ENCODE measurements at places on chromosomes 1 and 21. TPM values are rescaled to one million over a fixed set of nuclear protein-coding genes. Genes with fewer than 3 reads are reported as not detected.

Gene DDX20
- 13.3 TPM for total RNA-seq

Gene SPRR4
- not detected for total RNA-seq

Gene LINGO4
- total RNA-seq = 0.88 TPM

Gene APH1A
- 129 TPM for total RNA-seq

Gene GPR161
- total RNA-seq = 1.4 TPM

Gene OR2T11
- total RNA-seq = not detected

Gene SMG5
- 77.0 TPM for total RNA-seq

Gene LCE1E
- total RNA-seq = not detected

- H3K27me3 ChIP-seq = no peaks in the 10 kb centered on the region
- H3K4me1 ChIP-seq = no peaks in the 10 kb centered on the region
These were observed 598.6 kb downstream of the AJAP1 start for GRCh38 chr1:5253036-5253435.

DNA sequence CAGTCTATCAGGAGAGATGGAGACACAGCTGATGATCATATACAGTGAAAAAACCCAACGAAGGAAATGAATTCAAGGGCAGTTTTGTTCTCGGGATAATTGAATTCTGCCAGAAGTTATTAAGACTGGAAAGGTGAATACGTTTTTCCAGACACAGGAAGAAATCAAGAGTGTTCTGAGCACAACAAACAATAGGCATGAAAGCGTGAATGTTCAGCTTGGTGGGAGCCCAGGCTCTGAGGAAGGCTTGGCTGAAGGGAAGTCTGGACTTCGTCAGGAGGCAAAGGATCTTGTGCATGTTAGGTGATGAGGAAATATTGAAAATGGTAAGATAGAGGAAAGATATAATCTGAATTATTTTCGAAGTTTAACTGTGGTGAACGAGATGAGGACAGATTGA lies 50.4 kb downstream of the CYYR1 start:
- no peaks in the 10 kb centered on the region for H3K36me3 ChIP-seq
- DNase-seq = no peak
- no peaks in the 10 kb centered on the region for H3K27me3 ChIP-seq
- no peak overlapping the region for H3K4me3 ChIP-seq
- no peaks in the 10 kb centered on the region for H3K4me1 ChIP-seq

DNA sequence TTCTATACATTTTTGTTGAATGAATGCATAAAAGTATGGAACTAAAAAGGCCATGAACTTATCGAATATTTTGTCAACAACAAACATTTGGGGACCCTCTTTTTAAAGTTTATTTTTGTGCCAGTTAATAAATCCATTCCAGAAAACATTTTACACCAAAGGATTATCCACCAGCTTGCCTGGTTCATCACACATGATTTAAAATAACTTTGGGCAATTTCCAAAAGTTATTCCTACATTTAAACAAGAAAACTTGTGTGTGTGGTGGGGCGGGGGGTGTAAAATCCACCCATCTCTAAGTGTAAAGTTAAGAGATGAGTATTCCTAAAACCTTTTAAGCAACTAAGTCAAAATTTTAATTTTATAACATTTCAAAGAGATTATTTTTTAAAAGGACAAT lies 224.5 kb upstream of the SNX7 start:
- no peak overlapping the region for H3K4me3 ChIP-seq
- H3K4me1 ChIP-seq = no peaks in the 10 kb centered on the region
- DNase-seq = no peak
- no peaks in the 10 kb centered on the region for H3K36me3 ChIP-seq

- peaks cover 12% of the 10 kb centered on the region for H3K4me1 ChIP-seq
- H3K27ac ChIP-seq = no peak overlapping the region
- H3K27me3 ChIP-seq = peaks cover 28% of the 10 kb centered on the region
- no peak for DNase-seq
- no peaks in the 10 kb centered on the region for H3K36me3 ChIP-seq
- peak overlapping the region; percentile 60 for H3K4me3 ChIP-seq
These were observed 6.0 kb downstream of the PLEKHG5 start for GRCh38 chr1:6485168-6486101.

DNA sequence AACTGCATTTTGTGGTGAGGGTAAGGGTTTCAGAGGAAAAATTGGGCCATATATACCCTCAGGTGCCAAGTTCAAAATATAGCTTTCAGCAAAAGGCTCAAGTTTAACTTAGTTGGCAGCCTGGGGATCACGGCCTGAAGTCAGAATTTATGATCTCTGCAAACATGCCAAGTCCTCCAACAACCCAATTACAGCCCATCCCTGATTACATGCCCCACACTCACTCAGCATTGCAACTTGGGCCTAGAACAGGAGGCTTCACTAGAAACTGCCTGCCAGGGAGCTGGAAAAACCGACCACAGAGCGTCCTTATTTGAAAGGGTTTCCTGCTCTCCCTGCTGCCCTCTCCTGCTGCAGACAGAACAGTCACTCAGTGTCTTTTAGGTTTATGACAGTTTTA lies 12.4 kb downstream of the FYB2 start:
- H3K4me3 ChIP-seq = no peak overlapping the region
- H3K27ac ChIP-seq = no peak overlapping the region
- H3K4me1 ChIP-seq = no peaks in the 10 kb centered on the region
- H3K36me3 ChIP-seq = no peaks in the 10 kb centered on the region
- no peak for DNase-seq
- peaks cover 11% of the 10 kb centered on the region for H3K27me3 ChIP-seq

- no peaks in the 10 kb centered on the region for H3K36me3 ChIP-seq
- peaks cover 95% of the 10 kb centered on the region for H3K4me1 ChIP-seq
- no peak overlapping the region for H3K4me3 ChIP-seq
- peak overlapping the region; percentile 88 for H3K27ac ChIP-seq
These were observed 20.2 kb downstream of the CAPZB start for GRCh38 chr1:19465123-19465522.

GRCh38 chr1:63743781-63744180 lies 30.0 kb upstream of the ROR1 start:
- no peak overlapping the region for H3K4me3 ChIP-seq
- H3K27ac ChIP-seq = no peak overlapping the region
- DNase-seq = no peak
- peaks cover 2% of the 10 kb centered on the region for H3K36me3 ChIP-seq

DNA sequence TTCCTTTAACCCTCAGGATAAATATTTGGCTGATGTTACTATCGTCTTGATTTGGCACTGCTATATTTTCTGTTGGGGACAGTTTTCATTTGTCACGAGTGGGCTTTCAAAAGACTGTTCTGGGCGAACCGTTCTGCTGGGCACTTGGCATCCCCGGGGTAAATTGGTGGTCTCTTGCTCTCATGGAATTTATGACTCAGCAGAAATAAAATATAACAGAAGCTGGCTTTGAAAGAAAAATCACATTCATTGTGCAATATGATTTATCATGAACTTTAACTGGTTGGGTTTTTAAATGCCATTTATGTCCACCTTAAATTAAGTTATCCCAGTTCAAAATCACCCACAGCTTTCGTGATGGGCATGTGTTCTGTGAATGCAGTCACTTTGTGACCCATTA lies 147.3 kb downstream of the KAZN start:
- DNase-seq = no peak
- H3K4me1 ChIP-seq = no peaks in the 10 kb centered on the region
- H3K4me3 ChIP-seq = no peak overlapping the region
- no peak overlapping the region for H3K27ac ChIP-seq
- H3K36me3 ChIP-seq = no peaks in the 10 kb centered on the region

DNA sequence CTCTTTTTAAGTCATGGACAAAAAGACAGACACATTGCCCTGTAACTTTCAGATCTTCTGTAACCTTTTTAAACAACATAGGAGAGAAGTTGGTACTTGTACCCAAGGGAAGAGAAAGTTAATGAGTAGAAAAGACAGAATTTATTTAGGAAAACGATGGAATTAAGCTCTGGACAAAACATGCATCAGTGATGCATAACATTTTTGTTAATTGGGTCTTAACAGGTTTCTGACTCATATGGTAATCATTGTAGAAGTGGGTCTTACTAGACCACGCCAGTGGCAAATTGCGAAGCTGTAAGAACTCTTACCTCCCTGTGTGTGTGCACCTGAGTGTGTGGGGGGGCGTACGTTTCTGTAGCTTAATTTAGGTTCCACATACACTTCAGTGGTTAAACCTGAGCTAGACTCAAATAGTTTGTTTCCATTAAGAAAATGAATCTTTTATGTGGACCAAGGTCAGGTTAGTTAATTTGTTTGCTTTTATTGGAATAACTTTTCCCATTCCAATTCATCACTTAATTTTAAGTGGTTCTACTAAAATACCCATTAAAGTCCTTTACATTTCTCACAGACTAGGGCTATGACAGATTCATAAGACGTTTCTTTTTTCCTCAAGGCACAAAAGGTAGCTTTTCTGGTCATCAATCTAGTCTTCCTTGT lies 48.1 kb downstream of the NFIA start:
- no peak overlapping the region for H3K4me3 ChIP-seq
- peaks cover 7% of the 10 kb centered on the region for H3K4me1 ChIP-seq
- DNase-seq = no peak
- H3K27me3 ChIP-seq = peaks cover 6% of the 10 kb centered on the region

DNA sequence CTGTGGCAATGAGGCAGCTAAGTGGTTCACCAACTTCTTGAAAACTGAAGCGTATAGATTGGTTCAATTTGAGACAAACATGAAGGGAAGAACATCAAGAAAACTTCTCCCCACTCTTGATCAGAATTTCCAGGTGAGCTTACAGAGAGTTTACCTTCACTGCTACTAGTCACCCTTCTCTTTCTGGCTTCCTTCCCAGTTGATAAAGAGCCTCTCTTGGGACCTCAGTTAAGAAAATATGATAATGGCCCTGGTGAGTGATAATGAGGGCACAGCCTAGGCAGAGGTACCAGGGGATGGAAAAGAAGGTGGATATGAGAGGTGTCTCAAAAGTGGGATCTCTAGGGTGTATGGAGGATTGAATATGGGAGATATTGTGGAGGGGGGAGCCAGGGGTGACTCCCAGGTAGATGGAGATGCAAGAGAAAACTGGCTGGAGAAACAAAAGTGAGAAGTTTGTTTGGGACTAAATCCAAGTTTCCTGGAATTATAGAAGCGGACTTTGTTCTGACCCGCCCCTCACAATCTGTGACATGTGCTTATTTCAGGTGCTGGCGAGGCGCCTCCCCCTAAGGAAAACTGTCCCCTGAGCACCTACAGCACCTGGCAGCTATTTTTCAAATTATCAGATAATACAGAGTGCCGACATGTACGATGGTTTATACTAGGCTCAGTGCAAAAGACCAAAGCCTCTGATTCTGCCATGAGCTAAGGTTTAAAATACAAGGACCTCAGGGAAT lies 13.7 kb downstream of the MTARC2 start:
- peaks cover 16% of the 10 kb centered on the region for H3K27me3 ChIP-seq
- no peak overlapping the region for H3K27ac ChIP-seq
- H3K36me3 ChIP-seq = no peaks in the 10 kb centered on the region
- no peak for DNase-seq
- H3K4me3 ChIP-seq = no peak overlapping the region

- H3K36me3 ChIP-seq = no peaks in the 10 kb centered on the region
- no peak overlapping the region for H3K4me3 ChIP-seq
- no peaks in the 10 kb centered on the region for H3K27me3 ChIP-seq
- no peak overlapping the region for H3K27ac ChIP-seq
- DNase-seq = no peak
These were observed 61.6 kb downstream of the NFIA start for GRCh38 chr1:61143821-61144424.

GRCh38 chr1:23278717-23279116 lies 61.4 kb upstream of the HTR1D start:
- peaks cover 2% of the 10 kb centered on the region for H3K36me3 ChIP-seq
- H3K4me3 ChIP-seq = no peak overlapping the region
- H3K27me3 ChIP-seq = peaks cover 16% of the 10 kb centered on the region
- no peak overlapping the region for H3K27ac ChIP-seq
- no peaks in the 10 kb centered on the region for H3K4me1 ChIP-seq

DNA sequence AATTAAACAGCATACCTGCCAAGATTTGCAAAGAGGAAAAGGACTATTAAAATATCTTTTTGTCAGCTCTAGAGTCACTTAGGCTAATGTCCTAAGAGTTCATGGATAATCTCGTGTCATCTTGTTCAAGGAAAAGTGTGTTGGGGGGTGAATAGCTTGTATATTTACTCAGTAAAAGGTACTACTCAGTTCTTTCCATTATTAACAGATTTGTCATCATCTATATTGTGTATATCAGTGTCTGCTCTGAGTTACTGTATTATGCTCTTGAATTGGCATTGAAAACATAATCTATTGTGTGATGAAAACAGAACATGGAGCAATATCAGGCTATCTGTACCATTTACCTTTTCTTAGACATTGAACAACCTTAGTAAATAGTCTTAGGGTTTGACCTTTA lies 41.9 kb downstream of the SMG7 start:
- no peak overlapping the region for H3K4me3 ChIP-seq
- no peak overlapping the region for H3K27ac ChIP-seq
- no peaks in the 10 kb centered on the region for H3K4me1 ChIP-seq

GRCh38 chr1:148353461-148354283 lies 129.4 kb downstream of the PPIAL4G start:
- peak overlapping the region; percentile 53 for H3K4me3 ChIP-seq
- peak overlapping the region; percentile 69 for H3K27ac ChIP-seq
- peak; percentile 54 for DNase-seq
- no peaks in the 10 kb centered on the region for H3K36me3 ChIP-seq
- H3K4me1 ChIP-seq = peaks cover 7% of the 10 kb centered on the region
- H3K27me3 ChIP-seq = peaks cover 52% of the 10 kb centered on the region

DNA sequence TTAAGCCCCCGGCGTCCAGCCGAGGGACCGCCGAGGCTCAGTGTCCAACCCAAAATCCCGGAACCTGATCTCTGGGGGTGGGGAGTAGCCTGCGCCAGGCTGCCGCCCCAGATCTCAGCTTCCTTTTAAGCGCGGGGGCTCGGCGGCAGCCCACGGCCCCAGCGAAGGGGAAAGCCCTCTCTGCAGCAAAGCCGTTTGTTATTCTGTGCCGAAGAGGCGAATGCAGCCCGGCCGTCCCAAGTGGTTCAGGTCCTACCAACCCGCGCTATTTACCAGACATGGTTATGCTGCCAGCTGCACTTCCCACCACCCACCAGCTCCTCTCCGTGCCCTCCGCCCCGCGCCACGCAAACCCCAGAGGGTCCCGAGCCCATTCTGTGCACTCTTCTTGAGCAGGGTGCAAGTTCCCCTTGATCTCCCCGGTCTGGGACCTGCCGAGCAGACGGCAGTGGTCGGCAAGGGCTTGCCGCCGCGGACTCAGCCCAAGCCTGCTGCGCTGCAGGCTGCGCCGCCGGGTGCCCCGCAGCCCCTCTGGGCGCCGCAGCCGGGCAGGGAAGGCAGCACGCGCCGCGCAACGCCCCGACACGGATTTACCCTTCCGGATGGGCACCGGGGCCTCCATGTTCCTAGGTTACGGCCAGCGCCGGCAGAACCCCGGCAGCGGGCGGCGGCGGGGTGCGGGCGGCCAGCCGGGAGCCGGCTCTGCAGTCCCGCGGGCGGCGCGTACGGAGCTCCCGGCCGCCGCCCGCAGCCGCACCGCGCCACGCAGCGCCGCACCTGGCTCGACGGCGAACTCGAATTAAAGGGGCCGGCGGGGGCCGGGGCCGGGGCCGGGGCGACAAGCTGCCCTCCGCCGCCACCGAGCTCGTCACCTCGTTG lies 738 bp upstream of the KCNA2 start:
- H3K36me3 ChIP-seq = no peaks in the 10 kb centered on the region
- no peak overlapping the region for H3K27ac ChIP-seq
- H3K4me1 ChIP-seq = peaks cover 25% of the 10 kb centered on the region
- H3K4me3 ChIP-seq = peak overlapping the region; percentile 86
- DNase-seq = peak; percentile 37
